Heart right ventricle (tissue), 16 donors: ENCODE measurements at places on chromosomes 16 and 17. TPM values are rescaled to one million over a fixed set of nuclear protein-coding genes. Genes with fewer than 3 reads are reported as not detected.

PLXDC1 gene
- polyA plus RNA-seq: 7.3 TPM

KRT31 gene
- not detected for polyA plus RNA-seq

GRCh38 chr16:11053916-11054460 lies 109.6 kb downstream of the CLEC16A start:
- H3K36me3 ChIP-seq: peaks cover 7% of the 10 kb centered on the region
- no peak overlapping the region for H3K4me3 ChIP-seq
- DNase-seq: no peak
- H3K4me1 ChIP-seq: no peaks in the 10 kb centered on the region
- H3K27me3 ChIP-seq: no peaks in the 10 kb centered on the region
- H3K27ac ChIP-seq: no peak overlapping the region

DNA sequence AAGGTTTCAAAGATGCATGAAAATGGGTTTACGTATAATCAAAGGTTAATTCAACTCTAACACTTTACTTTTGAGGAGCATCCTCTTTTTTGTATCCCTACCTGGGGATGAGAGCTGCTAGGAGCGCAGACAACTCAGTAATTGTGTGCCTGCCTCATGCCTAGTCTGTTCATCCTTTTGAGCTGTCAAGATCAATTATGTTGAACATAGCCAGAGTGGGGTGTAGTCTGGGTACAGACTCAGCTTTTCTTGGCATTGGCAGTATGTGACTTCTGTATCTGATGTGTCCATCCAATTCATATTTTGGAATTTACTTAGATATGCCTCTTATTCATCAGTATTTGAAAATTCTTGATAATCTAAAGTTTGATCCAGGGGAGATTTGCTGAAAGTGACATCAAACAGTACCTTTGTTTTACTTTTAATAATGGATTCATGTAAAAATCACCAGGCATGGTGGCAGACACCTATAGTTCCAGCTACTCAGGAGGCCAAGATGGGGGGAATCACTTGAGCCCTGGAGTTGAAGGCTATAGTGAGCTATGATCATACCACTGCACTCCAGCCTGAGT lies 24.1 kb downstream of the PRKCA start:
- H3K4me3 ChIP-seq: no peak overlapping the region
- no peak for DNase-seq
- H3K27ac ChIP-seq: no peak overlapping the region
- no peaks in the 10 kb centered on the region for H3K4me1 ChIP-seq
- H3K27me3 ChIP-seq: no peaks in the 10 kb centered on the region

GRCh38 chr17:52158450-52159042 lies at the start of gene CA10:
CA10 (minus strand) TSS chr17:52158714.
- no peak for DNase-seq
- no peak within 1 kb of the TSS for H3K27ac ChIP-seq
- H3K4me1 ChIP-seq: no peaks in the 10 kb centered on the region
- H3K4me3 ChIP-seq: no peak within 1 kb of the TSS
- H3K36me3 ChIP-seq: no peaks in the 10 kb centered on the region
- H3K27me3 ChIP-seq: peaks cover 58% of the 10 kb centered on the region

- H3K4me3 ChIP-seq: no peak overlapping the region
- DNase-seq: no peak
- no peaks in the 10 kb centered on the region for H3K27me3 ChIP-seq
- peak overlapping the region; percentile 87 for H3K27ac ChIP-seq
- H3K4me1 ChIP-seq: peaks cover 61% of the 10 kb centered on the region
Observed at GRCh38 chr17:47280072-47280811, 26.6 kb downstream of the ITGB3 start.
